ENCODE measurements at places on chromosomes 3 and 15. TPM values are rescaled to one million over a fixed set of nuclear protein-coding genes. Genes with fewer than 3 reads are reported as not detected.

Gene PARP9
- total RNA-seq = 9.9 TPM

Gene LRRK1
- 16.9 TPM for total RNA-seq

Gene DOCK3
- total RNA-seq = under 0.01 TPM

Gene ZIC4
- total RNA-seq = not detected

Gene FGF7
- total RNA-seq = 0.18 TPM

Gene ALDH1A2
- total RNA-seq = 5.6 TPM

Gene GRAMD2A
- total RNA-seq = under 0.01 TPM

Gene KCNAB1
- 0.63 TPM for total RNA-seq

Gene PLA2G4B
- 0.27 TPM for total RNA-seq

Gene GOLGA8O
- total RNA-seq = 0.09 TPM

Gene GPR149
- not detected for total RNA-seq

Gene DLL4
- total RNA-seq = 103 TPM

Gene LRRC2
- total RNA-seq = under 0.01 TPM

Gene DTX3L
- total RNA-seq = 8.2 TPM

Gene CLDN16
- total RNA-seq = under 0.01 TPM

All from endothelial cell of coronary artery (primary cell).